ENCODE measurements at places on chromosomes 1 and 21.

DNA sequence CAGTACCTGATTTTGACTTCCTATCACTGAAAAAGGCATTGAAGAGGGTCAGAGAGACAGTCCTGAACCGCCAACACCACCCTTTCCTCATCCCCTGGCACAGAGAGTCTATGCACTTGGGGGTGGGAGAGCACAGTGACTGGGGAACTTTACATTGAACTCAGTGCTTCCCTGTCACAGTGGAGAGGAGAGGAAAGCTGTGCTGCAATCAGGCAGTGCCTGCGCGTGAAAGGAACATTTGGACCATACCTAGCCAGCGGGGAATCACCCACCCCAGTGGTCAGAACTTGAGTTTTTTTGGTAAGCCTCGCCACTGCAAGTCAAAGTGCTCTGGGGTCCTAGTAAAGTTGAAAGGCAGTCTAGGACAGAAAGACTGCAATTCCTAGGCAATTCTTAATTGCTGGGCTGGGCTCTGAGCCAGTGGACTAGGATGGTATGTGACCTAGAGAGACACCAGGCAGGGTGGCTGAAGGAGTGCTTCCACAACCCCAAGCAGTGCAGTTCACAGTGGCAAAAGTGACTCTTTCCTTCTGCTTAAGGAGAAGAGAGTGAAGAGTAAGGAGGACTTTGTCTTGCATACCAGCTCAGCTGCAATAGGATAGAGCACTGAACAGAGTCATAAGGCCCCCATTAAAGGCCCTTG lies 9.4 kb upstream of the HENMT1 start:
- no peak for DNase-seq

DNA sequence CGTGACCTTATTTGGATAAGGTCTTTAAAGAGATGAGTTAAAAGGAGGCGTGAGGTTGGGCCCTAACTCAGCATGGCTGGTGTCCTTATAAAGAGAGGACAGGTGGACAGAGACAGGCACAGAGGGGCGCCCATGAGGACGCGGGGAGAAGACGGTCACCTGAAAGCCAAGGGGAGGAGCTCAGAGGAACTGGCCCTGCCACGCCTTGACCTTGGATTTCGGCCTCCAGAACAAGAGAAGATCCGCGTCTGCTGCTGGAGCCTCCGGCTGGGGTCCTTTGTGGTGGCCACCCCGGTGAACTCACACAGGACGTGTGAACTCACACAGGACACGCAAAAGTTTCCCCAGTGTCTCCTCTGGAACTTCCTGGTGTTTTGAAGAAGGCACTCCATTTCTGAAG lies 122.7 kb downstream of the SIK1 start:
- no peak for DNase-seq

DNA sequence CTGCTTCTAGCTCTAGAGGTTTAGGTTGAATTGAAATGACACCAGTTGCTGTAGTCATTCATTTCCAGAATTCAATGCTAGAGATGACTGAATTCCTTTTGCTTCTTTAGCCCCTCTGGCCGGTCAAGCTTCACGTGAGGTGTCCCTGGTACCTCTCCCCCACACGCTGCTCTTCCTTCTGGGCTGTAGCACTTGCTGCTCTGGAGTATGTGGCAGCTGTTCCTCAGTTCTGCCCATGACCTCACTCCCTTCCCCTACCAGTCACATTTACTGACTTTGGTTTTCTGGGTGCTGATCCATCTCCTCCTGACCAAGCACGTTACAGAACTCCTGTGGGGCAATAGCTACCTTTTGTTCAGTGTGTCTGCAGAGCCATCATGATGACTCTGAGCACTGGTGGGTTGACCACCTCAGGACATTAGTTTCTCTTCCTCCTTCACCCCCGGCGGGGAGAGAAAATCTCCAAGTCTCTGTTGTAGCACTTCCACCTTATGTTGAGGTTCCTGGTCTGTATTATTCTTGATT lies 128.1 kb downstream of the HHAT start:
- DNase-seq, result no peak

GRCh38 chr1:33902486-33903209 lies 38.8 kb downstream of the HMGB4 start:
- DNase-seq, result no peak

GRCh38 chr1:153570874-153571273 lies 5.2 kb upstream of the S100A2 start:
- no peak for DNase-seq

GRCh38 chr1:17559615-17560419 lies 20.3 kb downstream of the ARHGEF10L start:
- DNase-seq, result no peak

GRCh38 chr1:233884461-233885151 lies 19.9 kb upstream of the SLC35F3 start:
- DNase-seq, result no peak

GRCh38 chr1:247110627-247111258 lies 6.6 kb upstream of the ZNF669 start:
- DNase-seq, result peak; percentile 58

DNA sequence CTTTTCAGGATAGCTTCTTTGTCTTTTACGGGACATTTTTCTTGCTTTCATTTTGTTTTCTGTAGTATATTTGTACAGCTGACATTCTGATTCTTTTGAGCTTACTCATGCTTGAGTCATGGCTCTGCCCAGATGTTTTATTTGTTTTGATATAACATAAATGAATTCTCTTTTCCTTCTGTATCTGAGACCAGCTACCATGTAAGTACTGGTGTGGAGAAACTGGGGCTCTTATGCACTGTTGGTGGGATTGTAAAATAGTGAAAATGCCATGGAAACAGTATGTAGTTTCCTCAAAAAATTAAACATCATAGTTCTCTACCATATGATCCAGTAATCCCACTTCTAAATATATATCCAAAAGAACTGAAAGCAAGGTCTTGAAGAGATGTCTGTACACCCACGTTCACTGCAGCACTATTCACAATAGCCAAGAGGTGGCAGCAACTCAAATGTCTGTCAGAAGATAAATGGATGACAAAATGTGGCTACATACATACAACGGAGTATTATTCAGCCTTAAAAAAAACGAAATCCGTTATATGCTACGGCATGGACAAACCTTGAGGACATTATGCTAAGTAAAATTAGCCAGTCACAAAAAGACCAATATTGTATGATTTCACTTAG lies 61.4 kb downstream of the EIF2B3 start:
- no peak for DNase-seq

DNA sequence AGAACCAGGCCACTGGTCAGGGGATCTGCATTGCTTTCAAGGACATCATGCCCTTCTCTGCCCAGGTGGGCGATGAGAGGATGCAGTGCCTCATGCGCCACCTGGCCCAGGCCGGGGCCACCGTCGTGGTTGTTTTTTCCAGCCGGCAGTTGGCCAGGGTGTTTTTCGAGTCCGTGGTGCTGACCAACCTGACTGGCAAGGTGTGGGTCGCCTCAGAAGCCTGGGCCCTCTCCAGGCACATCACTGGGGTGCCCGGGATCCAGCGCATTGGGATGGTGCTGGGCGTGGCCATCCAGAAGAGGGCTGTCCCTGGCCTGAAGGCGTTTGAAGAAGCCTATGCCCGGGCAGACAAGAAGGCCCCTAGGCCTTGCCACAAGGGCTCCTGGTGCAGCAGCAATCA lies 5.0 kb upstream of the ZBTB48 start:
- DNase-seq, result no peak

DNA sequence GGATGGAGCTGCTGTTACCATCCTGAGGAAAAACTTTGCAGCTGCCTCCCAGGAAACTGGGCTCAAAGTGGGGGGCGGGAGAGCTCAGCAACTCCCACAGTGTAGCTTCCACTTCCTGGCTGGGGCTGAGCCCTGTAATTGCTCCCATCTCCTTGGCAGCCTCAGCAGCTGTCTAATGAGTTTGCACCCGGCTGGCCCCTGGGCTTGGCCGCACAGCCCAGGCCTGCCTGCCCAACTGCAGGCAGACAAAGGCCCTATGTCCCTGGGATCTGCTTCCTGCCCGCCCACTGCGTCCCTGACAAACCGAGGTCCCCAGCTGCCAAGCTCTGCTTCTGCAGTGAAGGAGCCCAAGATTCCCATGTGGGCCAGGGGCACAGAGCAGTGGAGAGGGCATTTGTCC lies 30.1 kb downstream of the EDN2 start:
- DNase-seq, result no peak
